HT1080 (cell line): ENCODE measurements at places on chromosomes 2 and 18.
A peak's percentile ranks its signal among the peaks of the same experiment; 100 is the strongest.

GRCh38 chr2:119402645-119403560, 28.8 kb upstream of the TMEM37 start:
- no peak for DNase-seq

DNA sequence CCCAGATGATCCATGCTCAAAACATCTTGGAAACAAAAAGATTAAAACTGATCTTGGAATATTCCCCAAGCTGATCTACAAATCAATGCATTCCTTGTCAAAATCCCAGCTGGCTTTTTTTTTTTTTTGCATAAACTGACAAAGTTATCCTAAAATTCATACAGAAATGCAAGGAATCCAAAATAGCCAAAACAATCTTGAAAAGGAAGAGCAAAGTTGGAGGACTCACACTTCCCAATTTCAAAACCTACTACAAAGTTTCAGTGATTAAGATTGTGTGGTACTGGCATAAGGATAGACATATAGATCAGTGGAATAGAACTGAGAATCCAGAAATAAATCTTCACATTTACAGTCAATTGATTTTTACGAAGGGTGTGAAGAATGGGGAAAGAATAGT, 306.8 kb upstream of the MGAT5 start:
- DNase-seq, result no peak

DNA sequence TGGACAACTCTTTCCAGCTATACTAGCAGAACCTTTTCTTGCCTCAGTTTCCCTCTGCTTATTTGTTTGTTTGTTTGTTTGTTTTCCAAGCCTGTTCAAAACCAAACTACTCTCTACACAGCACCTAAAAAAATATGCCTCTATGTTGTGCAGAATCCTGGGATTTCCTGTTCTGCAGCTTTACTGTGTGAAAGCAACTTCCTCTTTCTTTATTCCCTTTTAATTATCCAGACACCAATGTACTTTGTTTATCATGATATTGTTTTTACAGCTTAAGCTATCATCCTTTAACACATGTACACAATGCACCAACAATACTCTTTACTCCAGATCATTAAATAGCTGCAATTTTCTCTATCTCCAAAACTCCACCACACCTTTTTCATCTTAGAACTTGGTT, 259.5 kb downstream of the EPHA4 start:
- no peak for DNase-seq

DNA sequence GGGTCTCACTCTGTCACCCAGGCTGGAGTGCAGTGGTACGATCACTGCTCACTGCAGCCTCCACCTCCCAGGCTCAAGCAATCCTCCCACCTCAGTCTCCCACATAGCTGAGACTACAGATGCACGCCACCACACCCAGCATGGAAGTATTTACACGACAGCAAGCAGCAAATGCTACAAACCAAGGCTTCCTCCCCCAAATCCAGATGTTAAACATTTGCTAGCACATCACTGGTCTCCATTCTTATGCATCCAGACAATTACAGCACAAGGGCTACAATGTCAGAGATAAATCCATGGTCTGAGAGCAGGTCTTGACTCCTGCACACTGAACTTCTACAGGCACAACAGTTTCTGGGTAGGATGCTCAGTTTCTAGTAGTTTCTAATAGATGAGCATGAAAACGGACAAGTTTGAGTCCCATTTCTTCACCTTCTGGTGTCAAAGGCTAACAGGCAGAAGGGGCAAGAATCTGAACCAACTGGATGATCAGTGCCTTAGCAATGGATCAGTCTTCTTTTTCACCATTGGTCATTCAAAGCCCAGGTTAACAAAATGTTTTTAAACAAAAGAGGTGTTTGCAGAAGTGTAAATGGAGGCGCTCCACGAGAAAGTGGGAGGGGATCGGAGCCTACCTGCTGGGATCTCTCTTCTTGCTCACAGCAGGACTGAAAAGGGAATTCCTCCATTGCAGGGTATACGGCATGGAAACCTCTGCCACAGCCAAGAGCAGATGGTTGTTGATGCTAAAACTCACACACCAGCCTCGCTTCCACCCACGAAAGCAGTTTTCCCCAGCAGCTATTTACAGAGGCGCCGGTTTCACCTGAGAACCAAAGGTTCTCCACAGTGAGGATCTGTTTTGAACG, 135.0 kb upstream of the ARL4C start:
- no peak for DNase-seq

DNA sequence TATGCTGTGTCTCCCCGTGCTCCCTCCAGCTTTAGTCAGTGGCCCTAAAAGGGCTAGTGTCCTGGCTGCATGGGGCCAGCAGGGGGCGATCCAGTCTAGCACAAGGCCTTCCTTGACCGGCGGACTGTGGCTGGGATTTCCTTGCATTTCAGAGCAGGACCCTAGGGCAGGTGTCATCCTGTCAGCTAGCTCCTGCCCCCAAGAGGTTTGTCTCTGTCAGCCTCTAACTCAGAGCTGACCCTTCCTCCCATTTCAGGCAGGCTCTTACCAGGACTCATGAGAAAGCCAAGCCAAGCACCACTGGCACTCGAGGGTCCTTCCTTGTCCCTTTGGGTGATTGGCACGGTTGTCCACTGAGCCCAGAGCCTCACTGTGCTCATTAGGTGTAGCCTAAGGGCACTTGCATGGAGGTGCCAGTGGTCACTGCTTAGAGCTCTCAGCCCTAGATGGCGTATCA, 140.3 kb downstream of the RPIA start:
- DNase-seq, result peak; percentile 28

DNA sequence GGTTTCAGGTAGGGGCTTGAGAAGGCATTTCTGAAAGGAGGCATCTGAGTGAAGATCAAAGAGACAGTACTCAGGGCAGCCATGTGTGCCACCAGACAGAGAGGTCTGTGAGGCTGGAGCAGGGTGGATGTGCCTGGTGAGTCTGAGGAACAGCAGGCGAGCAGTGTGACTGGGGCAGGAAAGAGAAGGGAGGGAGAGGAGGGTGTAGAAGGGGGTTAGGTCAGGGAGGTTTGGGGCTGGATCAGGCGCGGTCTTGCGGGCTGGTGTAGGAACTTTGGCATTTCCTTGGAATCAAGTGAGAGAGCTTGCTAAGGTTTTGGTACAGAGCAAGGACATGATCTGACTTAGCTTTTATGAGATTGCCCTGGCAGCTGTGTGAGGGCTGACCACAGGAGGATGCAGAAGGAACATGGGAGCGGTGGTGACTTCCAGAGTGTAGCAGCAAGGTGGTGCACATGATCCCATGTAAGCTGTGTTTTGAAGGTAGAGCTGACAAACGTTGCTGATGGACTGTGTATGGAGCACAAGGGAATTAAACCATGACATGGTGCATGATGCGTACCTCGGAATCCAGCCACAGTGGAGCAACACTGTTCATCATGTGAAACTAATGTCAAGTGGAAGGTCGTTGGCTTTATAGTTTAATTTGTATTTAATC, 13.9 kb downstream of the RAB31 start:
- no peak for DNase-seq

- DNase-seq, result no peak
Measured at GRCh38 chr2:83261591-83262136, 1197.4 kb downstream of the SUCLG1 start.

DNA sequence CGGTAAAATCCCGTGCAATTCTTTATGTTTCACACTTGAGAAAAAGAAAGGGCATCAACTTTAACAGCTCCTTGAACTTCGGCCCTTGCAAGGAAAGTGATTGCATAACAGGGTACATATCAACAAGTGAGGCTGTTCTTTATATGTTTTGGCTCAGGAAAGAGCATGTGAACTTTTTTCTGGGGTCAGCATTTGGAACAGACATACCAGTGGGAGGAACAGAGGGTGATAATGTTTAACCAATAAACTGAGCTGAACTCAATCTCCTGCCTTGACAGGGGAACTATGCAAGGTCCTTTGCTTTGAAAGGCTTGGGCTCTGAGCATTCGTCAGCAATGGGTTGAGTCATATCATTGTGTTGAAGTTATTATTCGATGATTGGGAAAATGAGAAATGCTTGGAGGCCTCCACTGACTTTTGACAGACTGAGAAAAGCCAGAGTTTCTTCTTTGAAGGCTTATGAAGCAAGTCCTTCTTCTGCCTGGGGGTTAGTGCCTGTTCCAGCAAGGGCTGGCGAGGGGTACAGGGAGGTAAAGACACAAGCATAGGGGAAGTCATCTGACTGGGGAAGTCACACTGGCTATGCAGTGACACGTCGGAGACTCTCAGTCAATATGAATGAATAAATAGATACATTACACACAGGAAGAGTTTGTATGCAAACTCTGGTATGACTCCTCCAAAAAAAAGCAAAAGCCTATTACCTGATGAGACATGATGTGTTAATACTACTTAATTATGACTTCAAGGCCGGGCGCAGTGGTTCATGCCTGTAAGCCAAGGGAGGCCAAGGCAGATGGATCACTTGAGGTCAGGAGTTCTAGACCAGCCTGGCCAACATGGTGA, 57.2 kb downstream of the CYB5A start:
- peak; percentile 43 for DNase-seq

- peak; percentile 61 for DNase-seq
Measured at GRCh38 chr2:33735096-33735495, 136.0 kb upstream of the FAM98A start.

DNA sequence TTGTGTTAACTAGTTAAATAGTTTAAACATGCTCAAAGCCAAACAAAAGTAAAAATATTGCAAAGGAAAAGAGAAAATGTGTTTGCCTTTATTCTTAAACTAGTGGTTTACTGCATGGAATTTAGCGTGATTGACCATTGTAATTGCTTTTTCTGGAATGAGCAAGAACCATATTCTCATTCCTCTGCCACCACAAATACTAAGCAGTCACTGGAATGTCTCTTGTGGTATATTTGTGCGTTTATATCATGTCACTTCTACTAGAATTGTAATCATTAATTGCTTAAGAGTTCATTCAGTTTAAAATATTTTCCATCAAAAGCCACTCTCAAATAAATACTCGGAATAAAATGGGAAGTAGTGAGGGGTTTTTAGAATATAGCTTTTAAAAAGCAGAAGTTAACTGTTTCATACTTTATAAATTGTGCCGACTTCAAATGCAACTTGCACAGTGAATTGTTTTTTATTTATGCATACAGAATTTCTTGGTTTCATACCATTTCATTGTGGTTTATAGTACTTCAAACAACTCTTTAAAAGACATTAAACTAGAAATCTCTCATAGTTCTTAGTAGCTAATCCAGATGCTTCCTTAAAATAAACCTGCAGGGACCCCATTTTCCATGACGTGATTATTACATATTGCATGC, 288.1 kb downstream of the EPHA4 start:
- peak; percentile 1 for DNase-seq

GRCh38 chr2:43946685-43947084, 49.1 kb downstream of the LRPPRC start:
- no peak for DNase-seq

- no peak for DNase-seq
Measured at GRCh38 chr2:192585418-192585817, 390.7 kb upstream of the TMEFF2 start.

DNA sequence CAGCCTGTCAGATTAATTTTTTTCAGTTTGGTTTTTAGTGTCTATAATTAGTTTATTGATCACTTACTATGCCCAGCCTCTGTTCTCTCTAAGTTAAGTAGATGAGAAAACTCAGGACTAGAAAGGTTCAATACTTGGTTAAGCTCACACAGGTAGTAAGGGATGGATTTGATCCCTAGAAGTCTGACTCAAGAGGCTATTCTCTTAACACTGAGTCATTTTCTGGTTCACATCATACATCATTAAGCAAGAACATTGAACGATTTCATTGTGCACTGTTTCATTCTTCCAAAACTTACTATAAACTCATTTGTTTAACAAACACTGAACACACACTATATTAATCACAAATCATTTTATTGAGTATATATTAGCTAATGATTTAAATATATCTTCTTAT, 54.1 kb upstream of the SLC38A11 start:
- DNase-seq, result no peak

GRCh38 chr18:44697315-44697714, 16.6 kb downstream of the SETBP1 start:
- no peak for DNase-seq

DNA sequence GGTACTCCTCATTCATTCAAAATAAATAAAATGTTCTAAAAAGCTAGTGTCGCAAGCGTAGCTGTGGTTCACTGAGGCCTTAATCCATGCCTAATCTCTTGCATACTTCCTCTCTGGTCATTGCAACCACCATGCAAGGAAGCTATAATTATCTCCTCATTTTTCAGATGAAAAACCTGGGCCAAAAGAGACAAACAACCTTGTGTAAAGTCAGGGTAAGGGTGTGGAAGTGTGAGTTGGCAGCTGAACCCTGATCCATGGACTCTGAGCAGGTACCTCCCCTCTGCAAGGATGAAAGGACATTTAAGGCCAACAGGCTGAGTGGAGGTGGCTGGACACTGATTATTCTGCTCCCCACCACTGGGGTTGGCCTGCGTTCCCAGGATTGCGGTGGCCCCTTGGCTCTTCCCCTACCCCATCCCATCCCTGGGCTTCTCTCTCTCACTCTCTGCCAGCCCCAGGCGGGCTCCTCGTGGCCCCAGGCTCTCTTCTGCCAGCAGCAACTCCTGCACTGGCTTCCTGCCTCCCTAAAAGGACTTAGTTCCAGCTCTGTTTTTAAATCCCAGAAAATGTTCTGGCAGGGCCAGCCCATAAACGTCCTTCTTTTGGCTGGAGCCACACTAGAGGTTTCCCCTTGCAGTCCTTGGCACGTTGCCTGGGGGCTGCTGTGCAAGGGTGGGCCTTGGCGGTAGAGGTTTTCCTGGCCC, 72.0 kb upstream of the AFF3 start:
- DNase-seq, result no peak

DNA sequence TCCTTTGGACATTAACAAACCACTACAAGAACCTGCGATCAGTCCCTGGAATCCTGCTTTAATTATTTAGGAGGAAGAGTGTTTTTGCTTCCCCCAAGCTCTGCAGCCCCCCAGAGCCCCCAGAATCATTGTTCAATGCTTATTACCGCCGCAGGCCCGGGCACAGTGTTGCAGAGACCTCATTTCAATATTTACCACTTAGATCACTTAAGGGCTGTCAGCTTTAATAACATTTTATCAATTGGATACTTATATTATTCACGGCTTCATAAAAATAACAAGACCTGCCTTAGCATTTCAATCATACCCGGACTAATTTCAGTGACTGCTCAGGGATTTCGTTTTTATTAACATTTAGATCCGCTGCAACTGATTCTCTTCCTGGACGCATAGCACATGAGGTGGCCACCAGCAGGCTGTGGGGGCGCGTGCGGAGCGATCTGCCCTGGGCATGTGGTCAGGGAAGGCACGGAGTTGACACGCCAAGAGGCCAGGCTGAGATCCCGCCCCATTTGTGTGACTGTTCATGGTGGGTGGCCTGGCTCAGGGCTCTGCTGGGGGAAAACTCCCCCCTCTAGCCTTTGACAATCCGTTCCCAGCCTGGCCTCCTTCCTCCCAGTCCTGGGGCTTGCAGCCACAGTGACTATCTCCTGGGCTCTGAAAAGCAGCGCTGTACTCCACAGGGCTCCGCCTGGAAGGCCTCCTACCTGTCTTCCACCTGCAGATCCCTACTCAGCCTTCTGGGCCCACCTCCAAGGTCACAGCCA, 267.6 kb downstream of the SRBD1 start:
- DNase-seq, result no peak

- DNase-seq, result peak; percentile 17
Measured at GRCh38 chr2:141438536-141438935, 692.3 kb downstream of the LRP1B start.

- DNase-seq, result peak; percentile 99
Measured at GRCh38 chr18:48997985-48998831, 47.4 kb upstream of the SMAD7 start.

GRCh38 chr18:44686156-44686555, 5.5 kb downstream of the SETBP1 start:
- no peak for DNase-seq

- DNase-seq, result peak; percentile 25
Measured at GRCh38 chr18:46071653-46072375, at the start of gene PSTPIP2. PSTPIP2 (minus strand) TSS chr18:46072260; CDS start chr18:46072188, 72 bp downstream.
